ENCODE measurements at places on chromosomes 6 and 20.
A peak's percentile ranks its signal among the peaks of the same experiment; 100 is the strongest.

GRCh38 chr20:37902504-37903313 is at the start of gene VSTM2L:
Gene VSTM2L (plus strand): TSS chr20:37903127. CDS start chr20:37903351, 224 bp downstream.
- DNase-seq = peak; percentile 64

DNA sequence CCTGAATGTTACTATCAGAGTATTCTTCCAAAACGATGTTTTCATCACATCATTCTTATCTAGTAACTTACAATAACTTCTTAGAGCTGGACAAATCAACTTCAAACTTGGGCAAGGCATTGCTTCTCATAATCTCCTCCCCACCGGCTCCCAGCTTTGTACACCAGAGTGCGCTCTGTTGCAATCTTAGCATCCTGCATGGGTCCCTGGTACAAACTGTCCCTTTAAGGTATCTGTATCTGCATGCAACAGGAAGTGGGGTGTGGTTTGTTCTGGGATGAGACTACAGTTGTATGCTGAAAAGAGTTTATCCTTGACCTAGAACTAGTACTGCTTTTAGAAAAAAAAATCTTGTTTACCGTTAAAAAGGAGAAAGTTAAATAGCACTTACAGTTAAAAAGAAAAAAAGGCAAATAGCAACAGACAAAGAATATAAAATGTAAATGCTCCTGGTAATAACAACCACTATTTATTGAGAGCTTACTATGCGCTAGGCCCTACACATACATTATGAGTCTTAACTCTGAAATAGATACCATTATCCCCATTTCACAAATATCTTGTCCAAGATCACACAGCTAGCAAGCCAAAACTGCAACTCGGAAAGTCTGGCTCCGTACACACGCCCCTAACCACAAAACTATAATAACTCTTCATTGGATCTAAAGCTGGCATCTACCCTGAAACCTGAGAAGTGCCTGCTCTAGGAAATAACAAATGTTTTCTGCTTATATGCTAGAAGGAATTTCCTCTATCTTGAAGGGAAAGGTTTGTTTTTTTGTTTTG is 9.8 kb upstream of the HECA start:
- peak; percentile 69 for DNase-seq

GRCh38 chr20:23101696-23102406 is 15.7 kb upstream of the CD93 start:
- DNase-seq = no peak

DNA sequence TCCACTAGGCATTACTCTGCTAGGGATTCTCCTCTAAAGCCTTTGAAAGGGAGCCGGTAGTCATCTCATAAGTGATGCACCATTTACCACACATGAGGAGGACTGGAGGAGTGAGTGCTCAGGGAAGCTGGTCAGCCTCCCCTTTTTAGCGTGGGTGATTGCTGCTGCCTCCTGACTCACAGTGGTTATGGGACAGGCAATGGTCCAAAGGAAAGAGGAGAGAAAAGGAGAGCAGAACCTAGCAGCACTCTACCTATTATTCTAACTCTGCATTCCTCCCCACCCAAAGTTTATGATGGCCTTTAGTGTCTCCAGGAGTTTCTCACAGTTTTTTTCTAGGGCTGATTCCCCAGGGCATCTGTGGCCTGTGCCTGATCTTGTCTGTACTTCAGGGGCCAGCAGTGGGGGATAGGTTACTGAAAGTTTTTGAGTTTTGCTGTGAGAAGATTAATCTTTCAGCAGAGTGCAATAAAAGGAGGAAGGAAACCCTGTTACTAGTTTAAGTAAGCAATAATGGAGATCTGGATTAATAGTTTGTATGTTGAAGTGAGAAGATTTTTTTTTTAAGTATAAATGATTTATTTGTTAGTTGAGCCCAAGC is 36.4 kb upstream of the GCLC start:
- DNase-seq = no peak

GRCh38 chr6:84825461-84825860 is 61.1 kb upstream of the TBX18 start:
- no peak for DNase-seq

DNA sequence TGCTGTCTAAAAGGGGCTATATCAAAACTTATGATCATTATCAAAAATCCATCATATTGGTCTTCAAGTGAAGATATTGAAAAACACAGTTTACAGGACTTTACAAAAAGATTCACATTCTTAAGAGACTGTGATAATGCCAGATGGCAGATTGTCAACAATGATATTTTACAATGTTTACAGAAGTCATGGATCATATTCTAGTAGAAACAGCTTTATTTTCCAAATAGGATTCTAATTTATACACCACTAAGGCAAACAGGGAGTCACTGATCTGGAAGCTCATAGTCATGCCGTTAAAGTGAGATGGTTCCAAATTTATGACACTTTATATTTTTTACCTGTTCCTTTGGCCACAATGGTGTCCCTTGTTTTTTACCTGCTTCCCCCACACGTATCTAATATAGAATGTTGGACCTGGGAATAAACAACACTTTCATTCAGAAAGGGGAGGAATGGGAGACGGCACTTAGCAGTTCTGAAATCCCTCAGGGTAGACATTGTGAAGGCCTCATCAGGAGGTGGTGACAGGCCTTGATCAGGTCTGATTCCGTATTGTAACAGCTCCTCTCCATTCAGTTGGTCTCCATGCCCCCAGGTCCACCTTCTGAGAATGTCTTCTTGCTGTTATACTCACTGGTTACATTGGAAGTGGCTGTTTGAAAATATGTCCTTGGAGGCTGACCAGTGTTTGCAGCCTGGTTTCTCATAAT is 228.6 kb downstream of the ADGB start:
- no peak for DNase-seq

DNA sequence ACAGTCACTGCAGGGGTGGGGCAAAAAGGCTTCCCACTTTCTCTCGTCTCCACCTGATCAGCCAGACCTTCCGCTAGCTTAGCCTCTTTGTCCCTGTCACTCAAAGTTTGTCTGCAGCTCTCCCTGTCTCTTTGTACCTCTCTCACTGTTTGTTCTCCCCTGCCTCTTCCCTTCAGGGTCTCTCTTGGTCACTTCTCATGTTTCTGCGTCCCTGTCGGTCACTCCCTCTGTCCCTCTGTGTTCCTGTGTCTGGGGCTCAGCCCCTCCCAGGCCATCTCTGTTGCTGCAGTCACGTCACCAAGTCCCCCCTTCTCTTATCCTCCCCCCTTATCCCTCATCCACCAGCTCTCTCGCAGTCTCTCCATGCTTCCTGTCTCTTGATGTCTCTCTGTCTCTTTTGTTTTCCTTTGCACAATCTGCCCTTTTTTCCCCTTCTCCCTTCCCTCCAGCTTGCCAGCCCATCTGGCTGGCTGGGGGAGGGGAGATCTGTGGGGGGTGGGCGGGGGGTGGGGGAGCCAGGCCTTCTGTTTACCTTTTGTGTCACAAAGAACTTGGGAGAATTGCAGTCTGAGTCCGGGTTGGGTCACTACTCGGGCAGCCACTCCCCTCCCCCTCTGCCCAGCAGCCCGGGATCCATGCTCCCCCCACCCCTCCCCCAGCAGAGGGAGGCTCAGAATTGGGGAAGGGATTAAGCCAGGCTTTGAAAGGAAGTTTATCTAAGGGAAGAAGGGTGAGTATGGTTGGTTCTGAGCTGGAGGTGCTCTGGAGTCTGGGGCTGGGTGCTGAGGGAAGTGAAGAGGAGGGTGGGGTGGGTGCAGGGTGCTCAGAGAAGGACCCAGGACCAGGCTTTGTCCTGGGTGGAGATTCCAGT is 32.3 kb downstream of the FOXP4 start:
- no peak for DNase-seq

GRCh38 chr20:43520074-43520630 is 12.7 kb downstream of the L3MBTL1 start:
- DNase-seq = no peak

- DNase-seq = no peak
Observed at GRCh38 chr6:160348223-160349019, at the start of gene SLC22A3. Gene SLC22A3 (plus strand): TSS chr6:160348378. CDS start chr6:160348420, 42 bp downstream.

DNA sequence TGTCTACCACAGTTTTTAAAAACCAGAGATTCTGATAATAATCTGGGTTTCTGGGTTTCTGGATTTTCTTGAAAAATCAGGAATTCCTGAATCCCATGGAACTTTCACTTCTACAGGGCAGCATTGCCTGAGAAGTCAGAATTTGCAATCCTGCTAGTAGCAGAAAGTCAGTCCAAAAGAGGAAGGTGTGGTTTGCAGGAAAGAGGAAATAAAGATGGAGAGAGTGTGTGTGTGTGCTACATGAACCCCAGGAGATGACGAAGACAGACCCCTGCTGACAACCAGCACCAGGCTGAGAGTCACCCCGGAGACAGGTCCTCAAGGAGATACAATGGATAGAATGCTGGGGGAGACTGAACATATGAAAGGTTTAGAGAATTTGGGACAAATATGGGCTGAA is 44.9 kb downstream of the PRND start:
- no peak for DNase-seq

GRCh38 chr20:63370618-63371187 is 9.6 kb upstream of the CHRNA4 start:
- DNase-seq = no peak
